ENCODE measurements at places on chromosomes 4 and X.

GRCh38 chr4:138686106-138686835 lies 329.3 kb upstream of the NOCT start:
- DNase-seq: no peak

DNA sequence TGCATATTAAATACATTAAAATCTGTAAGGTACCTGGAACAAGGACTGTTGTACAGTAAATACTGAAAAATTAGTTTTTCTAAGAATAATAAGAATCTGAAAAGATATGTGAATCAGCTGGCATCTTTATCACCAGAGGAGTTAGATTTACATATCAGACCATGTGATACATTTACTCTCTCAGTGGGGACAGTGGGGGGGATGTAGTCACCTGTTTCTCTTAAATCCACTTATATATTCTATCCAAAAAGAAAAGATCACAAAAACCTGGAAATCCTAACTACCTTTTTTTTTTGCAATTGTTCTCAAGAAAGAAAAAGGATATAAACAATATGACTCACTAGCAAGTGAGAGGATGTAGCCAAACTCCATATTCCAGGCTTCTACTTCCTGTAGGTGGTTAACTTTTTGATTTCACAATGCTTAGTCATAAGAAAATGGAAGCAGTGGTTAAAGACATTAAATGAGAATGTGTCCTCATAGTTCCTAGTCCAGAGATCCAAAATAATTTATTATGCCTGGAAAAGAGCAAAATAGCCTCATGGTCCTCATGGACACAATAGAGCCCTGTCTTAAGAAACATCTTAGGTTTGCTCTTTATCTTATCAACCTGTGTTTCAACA lies 22.5 kb upstream of the MYOZ2 start:
- DNase-seq: no peak

- DNase-seq: no peak
Measured at GRCh38 chrX:140815868-140816267, 106.3 kb downstream of the LINC00632 start.

DNA sequence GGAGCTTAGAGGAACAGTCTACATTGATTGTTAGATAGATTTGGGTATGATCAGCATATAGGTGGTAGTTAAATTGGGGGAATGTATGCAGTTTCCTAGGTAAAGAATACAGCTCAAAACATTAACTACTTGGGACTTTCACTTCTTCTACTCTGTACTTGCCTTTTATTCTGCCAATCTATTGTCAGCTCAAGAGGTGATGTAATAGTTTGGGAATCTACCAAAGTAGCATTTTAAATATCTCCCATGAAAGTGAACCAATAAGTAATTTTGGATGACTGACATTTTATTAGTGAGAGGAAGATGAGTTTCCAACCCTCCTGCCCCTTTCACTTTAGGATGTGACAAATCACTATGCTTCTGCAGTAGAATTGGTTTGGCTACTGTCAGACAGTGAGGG lies 43.4 kb downstream of the NUDT6 start:
- no peak for DNase-seq

GRCh38 chrX:153773741-153774575 lies 6.9 kb upstream of the SRPK3 start:
- no peak for DNase-seq

All from stimulated activated CD4-positive, alpha-beta T cell treated with anti-CD3 and anti-CD28 coated beads, Interleukin-12 subunit alpha, Interleukin-12 subunit beta, amount 100 ng/mL, for 24 hours (primary cell).